ENCODE measurements at places on chromosomes 3 and 15. TPM values are rescaled to one million over a fixed set of nuclear protein-coding genes. Genes with fewer than 3 reads are reported as not detected.

DNA sequence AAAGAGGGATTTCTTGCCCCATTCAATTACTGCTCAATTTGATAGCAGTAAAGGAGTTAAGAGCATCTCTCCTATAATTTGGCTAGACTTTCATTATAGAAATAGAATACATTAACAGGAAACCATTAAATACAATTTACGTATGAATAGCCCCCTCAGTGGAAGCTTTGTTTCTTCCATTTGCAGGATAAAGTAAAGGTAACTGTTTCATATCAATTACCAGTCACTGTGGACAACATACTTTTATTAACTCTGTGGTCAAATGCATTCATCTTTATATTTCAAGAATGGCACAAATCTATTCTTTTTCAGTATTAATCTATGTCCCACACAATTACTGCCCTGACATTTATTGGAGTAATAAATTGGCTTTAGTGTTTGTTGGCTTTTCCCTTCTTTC, 613.4 kb downstream of the NLGN1 start:
- no peaks in the 10 kb centered on the region for H3K27me3 ChIP-seq
- DNase-seq = no peak
- no peak overlapping the region for H3K27ac ChIP-seq
- no peak overlapping the region for H3K4me3 ChIP-seq
- no peaks in the 10 kb centered on the region for H3K4me1 ChIP-seq
- H3K36me3 ChIP-seq = no peaks in the 10 kb centered on the region

GRCh38 chr3:851098-851790, 241.6 kb upstream of the CNTN6 start:
- no peak overlapping the region for H3K27ac ChIP-seq
- no peak for DNase-seq
- no peak overlapping the region for H3K4me3 ChIP-seq
- no peaks in the 10 kb centered on the region for H3K4me1 ChIP-seq
- H3K27me3 ChIP-seq = no peaks in the 10 kb centered on the region
- H3K36me3 ChIP-seq = no peaks in the 10 kb centered on the region

GRCh38 chr15:48533982-48534381, 111.5 kb downstream of the FBN1 start:
- no peak for DNase-seq
- no peaks in the 10 kb centered on the region for H3K27me3 ChIP-seq
- no peak overlapping the region for H3K27ac ChIP-seq
- H3K4me1 ChIP-seq = no peaks in the 10 kb centered on the region

GRCh38 chr3:138640537-138640936, 32.0 kb downstream of the FAIM start:
- DNase-seq = no peak
- H3K4me1 ChIP-seq = no peaks in the 10 kb centered on the region
- no peak overlapping the region for H3K27ac ChIP-seq
- H3K4me3 ChIP-seq = no peak overlapping the region

GRCh38 chr15:38668898-38669391, 104.3 kb upstream of the RASGRP1 start:
- H3K27me3 ChIP-seq = no peaks in the 10 kb centered on the region
- peaks cover 94% of the 10 kb centered on the region for H3K4me1 ChIP-seq
- DNase-seq = no peak
- H3K4me3 ChIP-seq = no peak overlapping the region
- H3K36me3 ChIP-seq = no peaks in the 10 kb centered on the region

DNA sequence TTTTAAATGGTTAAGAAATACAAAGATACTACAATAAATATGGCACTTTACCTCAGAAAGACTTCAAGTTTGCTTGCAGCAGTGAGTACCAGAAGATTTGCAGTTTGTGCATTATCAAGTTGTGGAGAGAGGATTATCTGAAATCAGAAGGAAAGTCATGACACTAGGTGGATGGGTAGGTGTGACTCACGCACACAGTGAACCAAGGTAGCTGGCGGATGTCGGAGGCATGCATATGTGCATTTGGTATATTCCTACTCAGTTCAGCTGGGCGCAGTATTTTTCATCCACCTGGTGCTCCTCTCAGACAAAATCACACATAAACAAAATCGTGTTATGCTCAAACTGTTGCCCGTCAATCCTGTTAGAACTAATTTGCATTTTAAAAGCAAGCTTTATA, 351.0 kb downstream of the IGSF11 start:
- H3K4me3 ChIP-seq = no peak overlapping the region
- H3K36me3 ChIP-seq = no peaks in the 10 kb centered on the region
- no peak for DNase-seq

DNA sequence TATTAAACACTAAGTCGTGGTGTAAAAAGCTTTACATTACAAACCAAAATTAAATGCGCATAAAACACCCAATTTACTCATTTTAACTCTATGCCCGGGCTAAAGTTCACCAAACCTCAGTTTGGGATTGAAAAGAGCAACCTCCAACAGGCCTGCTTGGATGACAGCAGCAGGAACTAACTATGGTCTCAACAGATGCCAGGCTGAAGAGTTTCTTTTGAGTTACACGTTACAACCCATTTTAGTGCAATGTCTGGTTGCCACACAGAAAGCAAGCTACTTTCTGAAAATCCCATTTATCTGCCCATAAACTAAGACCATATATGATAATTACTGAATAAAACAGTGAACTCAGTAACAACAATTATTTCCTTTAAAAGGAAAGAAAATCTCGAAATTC, 2.2 kb downstream of the SATB1 start:
- H3K27me3 ChIP-seq = no peaks in the 10 kb centered on the region
- H3K36me3 ChIP-seq = no peaks in the 10 kb centered on the region
- H3K4me1 ChIP-seq = peaks cover 60% of the 10 kb centered on the region
- H3K4me3 ChIP-seq = peak overlapping the region; percentile 44
- DNase-seq = no peak

- DNase-seq = no peak
- peaks cover 21% of the 10 kb centered on the region for H3K4me1 ChIP-seq
- H3K27me3 ChIP-seq = no peaks in the 10 kb centered on the region
- peaks cover 28% of the 10 kb centered on the region for H3K36me3 ChIP-seq
These were observed 32.3 kb downstream of the PSTPIP1 start for GRCh38 chr15:77027111-77027696.

DNA sequence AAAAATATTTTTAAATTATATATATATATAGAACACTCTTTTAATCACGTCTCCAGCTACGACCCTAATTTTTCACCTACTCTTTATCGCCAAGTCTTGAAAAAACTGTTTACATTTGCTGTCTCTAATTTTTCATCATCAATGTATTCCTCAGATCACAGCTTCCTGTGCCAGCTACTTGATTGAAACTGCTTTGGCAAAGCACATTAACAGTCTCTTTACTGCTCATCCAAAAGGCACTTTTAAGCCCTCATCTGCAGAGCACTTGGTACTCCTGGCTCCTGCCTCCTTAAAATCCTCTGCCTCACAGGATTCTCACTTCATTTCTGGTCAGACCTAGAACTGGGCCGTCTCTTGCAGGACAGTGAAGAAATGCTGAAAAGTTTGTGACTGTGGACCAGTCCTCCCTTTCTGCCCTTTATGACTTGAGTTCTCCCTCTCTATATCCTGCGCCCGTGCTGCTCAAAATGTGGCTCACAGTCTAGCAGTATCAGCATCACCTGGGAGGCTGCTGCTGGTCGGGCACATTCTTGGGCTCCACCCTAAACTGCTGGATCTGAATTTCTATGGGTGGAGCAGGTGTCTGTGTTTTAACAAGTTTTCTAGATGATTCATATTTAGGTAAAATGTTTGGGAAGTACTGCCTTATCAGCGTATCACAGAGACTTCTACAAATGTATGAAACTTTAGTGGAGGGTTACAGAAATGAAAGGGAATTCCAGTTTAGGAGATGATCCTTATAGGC, 196.8 kb downstream of the ADAMTSL3 start:
- no peak for DNase-seq
- no peak overlapping the region for H3K27ac ChIP-seq
- no peak overlapping the region for H3K4me3 ChIP-seq
- H3K36me3 ChIP-seq = no peaks in the 10 kb centered on the region
- no peaks in the 10 kb centered on the region for H3K4me1 ChIP-seq
- no peaks in the 10 kb centered on the region for H3K27me3 ChIP-seq

DNA sequence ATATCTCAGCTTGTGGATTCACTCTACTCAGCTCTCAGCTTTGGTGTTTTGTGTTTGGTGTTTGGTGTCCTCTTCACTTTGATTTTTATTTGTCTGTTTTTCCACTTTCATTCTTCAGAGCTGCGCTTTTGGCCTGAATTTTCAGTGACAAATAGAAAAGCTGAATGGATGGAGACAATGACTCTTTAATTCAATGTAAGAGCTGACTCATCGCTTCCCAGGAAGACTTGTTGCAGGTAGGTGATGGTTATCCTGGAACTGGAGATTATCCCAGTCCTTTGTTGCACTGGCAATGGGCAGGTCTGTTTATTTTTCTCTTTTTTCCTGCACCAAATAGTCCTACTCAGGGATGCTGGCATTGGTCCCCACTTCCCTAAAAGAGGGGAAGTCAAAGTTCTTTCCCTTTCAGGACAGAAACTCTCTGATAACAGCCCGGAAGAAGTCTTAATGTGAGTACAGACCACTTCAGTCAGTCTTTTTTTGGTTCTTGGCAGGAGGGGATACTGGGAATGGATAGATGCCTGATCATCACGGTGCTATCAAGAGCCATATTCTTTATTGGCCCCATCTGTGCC, 12.4 kb upstream of the AEN start:
- H3K4me3 ChIP-seq = no peak overlapping the region
- no peak overlapping the region for H3K27ac ChIP-seq
- peaks cover 15% of the 10 kb centered on the region for H3K4me1 ChIP-seq
- H3K27me3 ChIP-seq = peaks cover 47% of the 10 kb centered on the region

- no peak overlapping the region for H3K27ac ChIP-seq
- DNase-seq = peak; percentile 21
- H3K27me3 ChIP-seq = no peaks in the 10 kb centered on the region
- no peak overlapping the region for H3K4me3 ChIP-seq
These were observed 26.4 kb upstream of the PDE8A start for GRCh38 chr15:84955089-84955848.

DNA sequence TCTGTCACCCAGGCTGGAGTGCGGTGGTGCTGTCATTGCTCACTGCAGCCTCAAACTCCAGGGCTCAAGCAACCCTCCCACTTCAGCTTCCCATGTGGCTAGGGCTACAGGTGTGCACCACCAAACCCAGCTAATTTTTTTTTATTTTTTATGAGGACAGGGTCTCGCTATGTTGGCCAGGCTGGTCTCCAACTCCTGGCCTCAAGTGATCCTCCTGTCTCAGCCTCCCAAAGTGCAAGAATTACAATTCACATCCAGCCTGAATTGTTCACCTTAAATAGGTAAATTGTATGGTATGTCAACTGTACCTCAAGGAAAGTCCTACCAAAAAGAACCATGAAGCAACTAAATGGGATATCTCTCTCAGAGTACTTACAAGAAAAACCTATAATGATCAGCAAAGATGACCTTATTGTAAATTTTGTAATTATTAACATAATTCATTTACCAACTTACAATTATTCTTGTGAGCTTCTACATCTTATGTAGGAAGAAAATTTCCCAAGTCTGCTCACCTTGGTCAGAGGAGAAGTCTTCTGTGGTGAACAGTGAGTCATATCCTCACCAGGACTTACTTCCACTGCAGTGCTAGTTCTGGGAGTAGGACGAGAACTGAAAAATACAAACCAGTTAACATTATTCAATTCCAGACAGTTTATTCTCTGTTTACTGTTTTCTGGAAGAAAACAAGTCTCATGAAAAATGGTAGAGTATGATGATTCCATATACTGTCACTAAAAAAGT, 54.4 kb downstream of the ULK4 start:
- no peaks in the 10 kb centered on the region for H3K36me3 ChIP-seq
- no peaks in the 10 kb centered on the region for H3K4me1 ChIP-seq
- H3K27me3 ChIP-seq = no peaks in the 10 kb centered on the region
- no peak for DNase-seq

DNA sequence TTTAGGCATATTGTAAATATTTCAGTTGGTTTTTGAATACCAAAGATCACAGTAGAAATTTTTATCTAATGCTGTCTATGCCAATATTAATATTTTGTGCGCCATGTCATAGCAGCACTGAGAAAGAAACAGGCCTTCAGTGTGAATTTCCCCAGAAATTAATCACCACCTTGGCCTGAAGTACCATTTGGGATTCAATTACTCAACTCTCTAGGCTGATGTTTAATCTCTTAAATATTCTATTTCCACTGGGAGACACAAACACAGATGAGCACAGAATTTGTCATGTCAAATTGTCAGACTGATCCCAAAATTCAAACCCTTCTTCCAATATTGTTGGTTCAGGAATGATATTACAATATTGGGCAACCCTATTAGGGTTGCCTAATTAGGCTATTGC, 509.3 kb downstream of the ROBO1 start:
- H3K27ac ChIP-seq = no peak overlapping the region
- H3K4me1 ChIP-seq = no peaks in the 10 kb centered on the region
- H3K4me3 ChIP-seq = no peak overlapping the region
- H3K27me3 ChIP-seq = no peaks in the 10 kb centered on the region

DNA sequence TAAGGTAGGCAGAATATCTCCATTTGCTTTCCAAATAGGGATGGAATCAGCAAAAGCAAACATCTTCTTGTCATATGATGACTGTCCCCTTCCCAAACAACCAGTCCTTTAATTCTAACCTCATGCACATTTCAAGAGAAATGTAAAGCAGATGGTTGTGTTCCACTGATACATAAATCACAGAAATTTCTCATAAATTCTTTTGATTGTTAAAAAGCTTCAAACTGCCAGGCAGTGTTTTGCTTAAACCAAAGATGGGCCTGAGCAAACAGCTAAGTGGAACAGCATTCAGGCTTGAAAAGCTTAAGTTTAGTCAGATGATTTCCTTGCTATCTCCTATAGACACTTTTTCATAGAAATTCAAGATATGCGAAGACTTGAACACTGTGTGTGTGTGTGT, 74.3 kb upstream of the SOX2 start:
- no peak overlapping the region for H3K4me3 ChIP-seq
- H3K4me1 ChIP-seq = no peaks in the 10 kb centered on the region
- no peak for DNase-seq
- no peaks in the 10 kb centered on the region for H3K36me3 ChIP-seq
- no peak overlapping the region for H3K27ac ChIP-seq

- DNase-seq = no peak
- no peaks in the 10 kb centered on the region for H3K4me1 ChIP-seq
- H3K27ac ChIP-seq = no peak overlapping the region
- H3K27me3 ChIP-seq = no peaks in the 10 kb centered on the region
- H3K4me3 ChIP-seq = no peak overlapping the region
These were observed 64.3 kb downstream of the CHL1 start for GRCh38 chr3:260898-261297.

ANKRD34C gene
- total RNA-seq = not detected

CELSR3 gene
- total RNA-seq = 19.3 TPM

NR2C2 gene
- 47.1 TPM for total RNA-seq

NR1I2 gene
- total RNA-seq = 0.38 TPM

CLDN1 gene
- 0.09 TPM for total RNA-seq

TMEM207 gene
- total RNA-seq = not detected

SPSB4 gene
- not detected for total RNA-seq

FBXO40 gene
- total RNA-seq = not detected

CCDC54 gene
- total RNA-seq = not detected

MAPKAPK3 gene
- 153 TPM for total RNA-seq

ROPN1B gene
- total RNA-seq = not detected
